Stimulated activated CD4-positive, alpha-beta T cell treated with anti-CD3 and anti-CD28 coated beads, Interleukin-1b, Interleukin-23, amount 100 ng/mL, for 48 hours (primary cell): ENCODE measurements at places on chromosomes 13 and 19.
A peak's percentile ranks its signal among the peaks of the same experiment; 100 is the strongest.

DNA sequence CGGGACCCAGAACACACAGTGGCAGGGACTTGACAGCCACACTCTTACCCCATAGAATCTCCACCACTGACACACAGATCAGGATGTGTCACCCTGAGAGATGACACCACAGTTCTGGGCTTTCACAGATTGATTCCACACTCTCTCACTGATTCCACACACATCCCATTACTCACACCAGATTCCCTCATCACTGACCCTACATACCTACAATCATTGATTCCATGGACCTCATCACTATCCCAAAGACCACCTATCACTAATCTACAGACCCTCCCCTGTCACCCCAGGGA is 57.6 kb upstream of the ZNF527 start:
- DNase-seq: no peak

DNA sequence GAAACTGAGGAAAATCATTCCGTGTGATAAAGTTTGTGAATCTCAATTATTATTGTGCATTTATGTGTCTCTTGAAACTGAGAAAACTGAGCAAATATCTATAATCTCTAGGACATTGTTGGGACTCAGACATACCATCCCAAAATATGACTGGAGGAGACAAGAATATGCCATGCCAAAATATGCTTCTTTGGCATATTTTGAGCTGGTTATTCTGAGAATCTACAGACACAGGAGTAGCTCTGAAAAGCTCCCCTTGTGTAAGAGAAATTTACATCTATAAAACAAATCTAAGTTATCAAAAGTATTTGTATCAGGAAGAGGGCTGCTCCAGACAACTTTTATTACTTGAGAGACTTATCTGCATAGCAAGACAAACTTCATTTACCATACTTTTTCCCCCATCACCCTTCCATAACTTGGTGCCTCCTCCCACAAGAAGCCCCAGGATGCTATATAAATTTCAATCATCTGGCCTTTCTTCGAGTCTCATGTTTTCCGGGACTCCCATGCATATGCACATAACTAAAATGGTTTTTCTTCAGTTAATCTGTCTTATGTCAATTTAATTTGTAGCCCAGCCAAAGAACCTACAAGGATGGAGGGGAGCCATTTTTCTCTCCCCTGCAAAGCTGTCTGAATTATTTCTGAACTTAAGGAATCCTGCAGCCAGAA is 28.6 kb upstream of the NDFIP2 start:
- DNase-seq: no peak

GRCh38 chr13:107650081-107650701 is 565.1 kb downstream of the LIG4 start:
- DNase-seq: peak; percentile 28

DNA sequence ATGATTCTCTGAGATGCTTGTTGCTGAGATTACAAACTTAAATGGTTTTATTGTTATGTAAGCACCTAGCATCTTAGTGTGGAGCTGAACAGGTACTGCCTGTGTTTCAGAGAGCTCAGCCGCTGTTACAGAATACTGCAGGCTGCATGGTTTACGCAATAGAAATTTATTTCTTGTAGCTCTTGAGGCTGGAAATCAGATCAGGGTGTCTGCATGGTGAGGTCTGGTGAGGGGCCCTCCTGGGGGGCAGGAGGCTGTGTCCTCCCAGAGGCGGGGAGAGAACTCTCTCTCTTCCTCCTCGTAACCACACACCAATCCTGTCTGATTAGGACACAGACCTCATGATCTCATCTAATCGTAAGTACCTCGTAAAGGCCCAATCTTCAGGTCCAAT is 13.1 kb downstream of the ATP11A start:
- no peak for DNase-seq

DNA sequence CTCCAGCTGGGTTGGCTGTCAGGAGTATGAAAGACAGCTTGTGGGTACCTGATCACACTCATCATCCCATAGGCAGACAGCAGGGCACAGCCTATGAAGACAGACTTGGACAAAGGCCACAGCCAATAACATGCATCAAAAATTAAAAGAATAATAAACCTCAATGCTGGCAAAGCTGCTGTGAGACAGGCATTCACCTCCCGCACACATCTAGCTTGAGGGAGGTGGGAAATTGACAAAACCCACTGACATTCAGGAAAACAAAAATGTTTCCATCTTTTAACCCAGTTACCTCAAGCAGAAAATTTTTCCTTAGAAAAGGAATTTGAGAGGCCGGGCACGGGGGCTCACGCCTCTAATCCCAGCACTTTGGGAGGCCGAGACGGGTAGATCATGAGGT is 14.4 kb downstream of the IL12RB1 start:
- DNase-seq: no peak

GRCh38 chr13:52599848-52600603 is 42.2 kb upstream of the HNRNPA1L2 start:
- DNase-seq: peak; percentile 6

- DNase-seq: no peak
Observed at GRCh38 chr19:46021531-46022041, 1.3 kb downstream of the PGLYRP1 start.

- DNase-seq: no peak
Observed at GRCh38 chr13:92537471-92537870, 689.1 kb upstream of the GPC6 start.

GRCh38 chr13:102799426-102800144 is 666 bp downstream of the BIVM start:
- DNase-seq: peak; percentile 3
